ENCODE measurements at places on chromosomes 11 and 22.

- DNase-seq, result no peak
Observed at GRCh38 chr11:128397362-128397761, 190.0 kb downstream of the ETS1 start.

GRCh38 chr11:12768726-12769673, 94.8 kb downstream of the TEAD1 start:
- no peak for DNase-seq

DNA sequence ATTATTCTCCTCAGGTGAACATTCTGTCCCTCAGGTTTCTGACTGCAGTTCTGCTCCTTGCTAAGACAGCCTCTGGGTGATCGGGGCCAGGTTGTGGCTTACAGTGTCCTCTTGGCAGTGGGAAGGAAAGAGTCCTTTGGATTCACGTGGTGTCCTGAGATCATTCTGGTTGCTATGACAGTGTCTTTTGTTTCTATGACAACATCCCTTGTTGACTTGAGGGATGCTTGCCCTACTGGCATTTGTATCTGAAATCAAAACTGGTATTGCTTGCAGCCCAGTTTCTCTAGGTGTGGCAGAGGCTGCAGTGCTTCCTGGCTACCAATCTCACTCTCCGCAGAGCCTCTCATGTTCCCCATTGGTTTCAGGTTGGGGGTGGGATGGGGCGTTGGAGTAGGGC, 151.8 kb upstream of the CCDC90B start:
- DNase-seq, result no peak

DNA sequence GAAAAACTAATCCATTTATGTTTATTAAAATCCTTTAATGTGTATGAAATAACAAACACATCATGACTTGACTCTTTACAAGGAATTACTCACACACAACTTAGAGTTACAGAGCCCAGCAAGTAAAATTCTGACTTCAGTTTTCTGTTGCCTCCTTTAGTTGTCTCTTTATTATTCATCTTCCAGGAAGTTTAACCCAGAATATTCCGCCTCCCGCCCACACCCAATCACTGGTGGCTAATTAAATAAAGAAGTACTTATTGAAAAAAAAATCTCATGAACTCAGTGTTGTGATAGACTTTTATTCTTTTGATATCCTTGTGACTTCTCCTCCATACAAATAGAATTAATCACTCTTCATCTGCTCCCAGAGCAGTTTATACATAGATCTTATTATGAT, 61.9 kb downstream of the MUC15 start:
- DNase-seq, result no peak

DNA sequence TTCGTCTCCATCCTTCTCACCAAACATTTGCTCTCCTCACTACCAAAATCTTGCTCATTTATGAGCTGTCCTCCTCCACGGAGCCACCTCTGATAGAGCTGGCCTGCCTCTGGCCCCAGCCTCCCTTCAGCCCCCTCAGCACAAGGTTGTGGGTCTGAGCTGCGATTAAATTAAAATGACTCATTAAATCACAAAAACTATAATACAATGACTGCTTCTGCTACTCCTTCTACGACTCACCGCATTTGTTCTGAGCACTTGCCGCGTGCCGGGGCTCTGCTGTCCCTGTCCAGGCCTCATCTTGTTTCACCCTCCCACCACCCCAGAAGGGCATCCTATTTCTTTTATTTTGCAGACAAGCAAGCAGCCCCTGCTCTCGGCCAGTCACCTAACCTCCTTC, 49.2 kb upstream of the TIMP3 start:
- no peak for DNase-seq

DNA sequence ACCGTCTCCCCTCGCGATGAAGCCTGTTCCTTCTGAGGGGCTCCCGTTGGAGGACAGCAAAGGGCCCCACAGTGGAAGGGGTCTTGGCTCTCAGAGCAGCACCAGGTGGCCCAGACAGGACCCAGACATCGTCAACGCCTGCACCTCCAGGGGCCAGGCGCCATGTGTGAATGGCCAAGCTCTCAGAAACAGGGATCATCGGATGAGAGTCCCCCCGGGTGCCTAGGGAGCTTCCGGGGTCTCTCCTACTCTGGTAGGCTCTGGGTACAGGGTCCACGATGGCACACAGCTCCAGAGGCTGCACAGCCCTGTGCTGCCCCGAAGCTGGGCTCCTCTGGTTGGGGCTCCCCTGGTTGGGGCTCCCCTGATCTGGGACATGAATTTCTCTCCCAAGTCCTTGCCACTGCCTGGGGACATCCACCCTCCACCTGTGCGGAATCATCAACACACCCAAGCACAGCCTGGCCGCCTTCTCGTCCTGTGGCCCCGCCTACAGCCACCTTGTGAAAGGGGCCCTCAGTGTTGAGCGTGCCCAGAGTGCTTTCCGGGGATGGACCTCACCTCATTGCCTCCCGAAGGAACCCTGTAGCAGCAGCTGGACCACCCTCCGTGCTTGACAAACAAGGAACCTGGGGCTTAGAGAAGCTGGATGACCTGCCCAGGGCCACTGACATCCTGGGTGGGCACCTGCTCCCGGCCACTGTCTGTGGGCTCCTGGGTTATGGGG, 929.0 kb downstream of the BRD1 start:
- no peak for DNase-seq

DNA sequence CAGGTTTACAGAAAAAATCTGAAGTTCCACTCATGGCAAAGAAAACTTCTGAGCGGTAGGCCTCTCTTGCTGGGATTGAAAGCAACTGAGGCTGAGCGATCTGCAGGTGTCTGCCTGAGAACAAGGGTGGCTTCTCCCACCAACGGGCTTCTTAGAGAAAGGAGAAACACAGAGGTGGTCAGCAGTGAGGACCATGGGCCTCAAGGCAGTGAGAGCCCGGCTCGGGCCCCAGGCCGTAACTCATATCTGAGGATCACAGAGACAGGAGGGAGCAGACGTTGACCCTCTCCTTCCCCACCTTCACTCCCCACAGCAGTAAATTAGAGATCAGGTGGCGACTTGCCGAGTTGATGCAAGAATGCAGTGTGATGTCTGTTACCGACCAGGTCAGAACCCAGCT, 50.9 kb upstream of the RTL6 start:
- DNase-seq, result no peak

- no peak for DNase-seq
Observed at GRCh38 chr11:104917271-104918112, 19.2 kb upstream of the CASP12 start.

GRCh38 chr11:35602160-35602793, 16.0 kb upstream of the FJX1 start:
- no peak for DNase-seq

GRCh38 chr22:35275580-35275979, 18.3 kb downstream of the HMGXB4 start:
- no peak for DNase-seq

- DNase-seq, result no peak
Observed at GRCh38 chr11:94536386-94536785, 7.3 kb upstream of the FUT4 start.

DNA sequence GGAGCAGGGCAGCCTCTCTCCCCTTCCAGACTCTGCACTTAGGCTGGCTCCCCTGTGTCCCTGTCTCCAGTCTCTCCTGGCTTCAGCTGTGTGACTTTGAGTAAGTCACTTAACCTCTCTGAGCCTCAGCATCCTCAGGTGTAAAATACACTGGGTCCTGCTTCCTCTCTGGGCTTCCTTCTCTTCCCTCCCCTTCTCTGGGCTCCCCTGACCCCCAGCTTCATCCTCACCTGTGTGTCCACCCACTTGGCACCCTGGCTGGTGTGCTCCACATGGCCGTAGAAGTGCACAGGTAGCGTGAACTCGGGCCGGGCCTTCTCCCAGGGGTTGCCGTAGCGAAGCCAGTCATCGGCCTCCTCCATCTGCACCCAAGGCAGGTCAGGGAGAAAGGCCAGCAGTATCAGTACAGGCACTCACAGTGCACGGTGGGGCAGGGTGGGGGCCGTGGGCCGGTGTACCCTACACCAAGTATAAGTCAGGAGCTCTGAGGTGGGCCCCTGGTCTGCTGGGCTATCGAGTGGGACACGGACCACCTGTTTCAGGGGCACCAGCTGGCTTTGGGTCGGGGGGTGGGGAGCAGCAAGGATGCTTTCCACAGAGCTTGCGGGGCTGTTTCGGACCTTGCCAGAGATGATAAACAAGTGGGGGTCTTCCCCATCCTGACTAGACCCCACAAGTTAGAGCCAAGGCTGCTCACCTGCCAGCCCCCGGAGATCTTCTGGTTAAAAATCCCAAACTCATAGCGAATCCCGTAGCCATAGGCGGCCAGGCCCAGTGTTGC, 2.0 kb downstream of the PYGM start:
- DNase-seq, result no peak

- no peak for DNase-seq
Observed at GRCh38 chr11:118907051-118908042, 18.4 kb downstream of the BCL9L start.

DNA sequence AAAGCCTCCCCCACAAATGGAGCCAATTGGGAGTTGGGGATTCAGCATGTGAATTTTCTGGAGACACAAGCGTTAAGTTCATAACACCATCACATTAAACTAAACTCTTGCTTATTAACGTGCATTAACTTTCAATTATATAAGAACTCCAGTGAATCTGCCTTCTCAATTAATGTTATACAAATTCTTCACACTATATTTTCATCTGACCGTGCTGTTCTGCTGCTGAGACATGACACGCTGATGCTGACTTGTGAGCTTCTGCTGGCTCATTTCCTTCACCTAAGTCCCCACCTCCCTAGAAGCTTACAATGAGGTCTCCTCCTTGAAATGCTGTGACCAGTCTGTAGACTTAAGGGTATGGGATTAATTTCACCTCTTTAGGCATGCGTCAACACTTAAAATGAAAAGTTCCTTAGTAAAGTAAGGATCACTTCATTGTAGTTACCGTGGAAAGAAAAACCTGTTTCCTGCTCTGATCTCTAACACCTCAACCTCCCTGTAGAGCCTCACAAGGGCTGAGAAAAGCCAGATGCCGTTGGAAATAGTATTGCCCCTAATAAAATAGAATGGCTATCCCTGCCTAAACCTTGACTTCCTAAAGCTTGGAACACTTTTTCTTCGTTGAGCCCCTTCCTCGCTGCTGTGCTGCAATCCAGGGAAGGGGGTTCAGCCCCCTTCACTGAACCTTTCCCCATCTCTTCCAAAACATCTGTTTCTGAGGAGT, 2.2 kb downstream of the HBG2 start:
- no peak for DNase-seq

DNA sequence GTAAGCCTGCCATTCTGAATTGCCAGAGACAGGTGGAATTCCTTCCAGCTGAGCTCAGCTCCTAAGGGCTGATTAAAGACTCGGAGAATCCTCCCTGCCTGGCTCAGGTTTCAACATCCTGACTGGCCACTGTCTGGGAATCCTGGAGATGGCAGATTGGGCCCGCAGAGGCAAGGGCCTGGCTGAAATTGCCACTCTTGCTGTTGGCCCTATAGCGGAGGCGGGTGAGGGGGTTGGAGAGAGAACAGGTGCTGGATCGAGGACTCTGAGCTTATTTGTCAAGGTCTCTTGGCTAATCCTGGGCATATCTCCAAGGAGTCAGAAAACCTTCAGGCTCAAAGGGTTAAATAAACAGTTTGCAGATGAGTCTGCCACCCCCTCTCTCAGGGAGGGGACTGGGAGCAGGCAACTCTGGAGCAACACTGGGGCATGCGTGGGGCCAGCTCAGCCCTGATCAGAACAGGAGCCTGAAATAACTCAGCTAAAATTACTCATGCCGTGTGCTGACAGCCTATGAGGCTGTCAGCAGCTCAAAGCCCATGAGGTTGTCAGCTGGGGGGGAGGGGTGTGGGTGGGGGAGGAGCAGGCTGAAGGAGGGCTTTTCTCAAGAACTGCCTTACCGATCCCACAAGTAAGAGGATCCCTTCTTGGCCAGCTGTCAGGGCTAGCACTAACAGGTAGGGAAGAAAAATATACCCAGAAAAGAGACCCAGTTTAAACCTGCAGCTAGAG, 14.7 kb upstream of the MFRP start:
- DNase-seq, result peak; percentile 85

DNA sequence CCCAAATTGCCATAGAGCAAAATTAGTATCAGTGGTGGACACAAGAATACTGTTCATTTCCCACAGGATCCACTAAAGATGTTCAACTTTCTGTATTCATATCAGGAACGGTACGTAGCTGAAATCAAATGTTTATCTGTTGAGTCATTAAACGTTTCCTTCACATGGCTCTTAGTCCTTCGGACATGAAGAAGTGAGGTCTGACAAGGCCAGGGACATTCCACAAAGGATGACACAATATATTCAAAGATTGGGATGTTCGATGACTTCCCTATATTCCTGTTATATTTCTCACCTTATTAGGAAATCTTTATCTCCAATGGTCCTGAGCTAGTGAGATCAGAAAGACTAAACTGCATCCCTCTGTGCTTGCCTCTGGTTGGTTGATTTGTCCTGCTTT, 129.0 kb downstream of the ETS1 start:
- no peak for DNase-seq

DNA sequence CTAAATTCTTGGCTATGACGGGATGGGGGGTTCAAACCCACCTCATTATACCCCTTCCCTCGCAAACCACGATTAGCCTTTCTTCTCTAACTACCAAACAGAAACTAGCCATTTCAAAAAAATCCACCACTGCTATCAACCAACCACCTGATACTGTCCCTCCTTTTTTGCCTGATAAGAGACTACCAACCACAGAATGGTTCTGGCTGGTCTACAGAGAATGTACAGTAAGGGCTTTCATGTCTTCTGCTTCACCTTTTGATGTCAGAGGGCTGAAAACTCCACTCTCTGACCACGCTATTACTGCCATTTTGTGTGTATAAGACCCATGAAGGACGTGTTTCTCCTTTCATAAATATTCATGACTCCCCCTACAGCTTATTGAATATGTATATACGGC, 19.1 kb downstream of the RIC3 start:
- DNase-seq, result no peak

- DNase-seq, result no peak
Observed at GRCh38 chr11:7665473-7666291, 7.6 kb downstream of the CYB5R2 start.

GRCh38 chr11:27926981-27927481, 180.9 kb downstream of the KIF18A start:
- no peak for DNase-seq

- DNase-seq, result no peak
Observed at GRCh38 chr11:128412847-128413791, 174.2 kb downstream of the ETS1 start.

- DNase-seq, result no peak
Observed at GRCh38 chr11:94131047-94131717, 2.5 kb downstream of the PANX1 start.

DNA sequence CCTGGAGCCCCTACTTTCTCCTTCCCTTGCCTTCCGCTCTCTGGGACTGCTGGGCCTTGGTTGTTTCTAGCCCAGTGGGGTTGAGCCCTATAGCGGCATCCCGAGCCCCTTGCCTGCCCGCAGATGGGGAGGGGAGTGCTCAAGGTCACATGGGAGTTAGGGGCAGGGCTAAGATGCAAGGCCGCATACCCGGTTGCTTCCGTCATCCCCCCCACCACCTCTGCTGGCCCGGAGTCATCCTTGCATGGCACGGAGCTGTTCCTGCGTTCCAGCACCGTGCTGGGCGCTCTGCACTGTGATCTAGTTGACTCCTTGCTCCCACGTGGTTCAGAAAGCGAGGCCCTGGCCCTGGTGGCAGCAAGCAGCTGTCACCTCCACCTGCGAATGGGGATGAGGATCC, 18.0 kb downstream of the FLRT1 start:
- DNase-seq, result no peak
